ENCODE measurements at places on chromosomes 5 and 9. TPM values are rescaled to one million over a fixed set of nuclear protein-coding genes. Genes with fewer than 3 reads are reported as not detected.
A peak's percentile ranks its signal among the peaks of the same experiment; 100 is the strongest.

DNA sequence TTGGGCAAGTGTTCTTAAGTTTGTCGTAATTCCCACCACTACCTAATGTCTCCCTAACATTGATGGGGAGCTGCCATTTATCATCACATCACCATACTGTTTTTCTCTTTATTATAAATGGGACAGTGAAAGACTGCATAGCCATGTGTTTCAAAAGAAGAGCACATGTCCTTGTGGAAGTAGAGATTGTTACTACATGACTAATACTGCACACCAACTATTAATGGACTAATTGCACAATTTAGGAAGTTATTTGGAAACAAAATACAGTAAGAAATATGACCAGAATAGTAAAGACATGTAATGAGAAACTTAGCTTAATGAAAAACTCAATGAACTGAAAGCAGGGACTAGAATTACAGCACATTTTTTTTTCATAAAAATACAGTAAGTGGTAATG lies 12.0 kb upstream of the ELOVL7 start:
- no peak for DNase-seq

DNA sequence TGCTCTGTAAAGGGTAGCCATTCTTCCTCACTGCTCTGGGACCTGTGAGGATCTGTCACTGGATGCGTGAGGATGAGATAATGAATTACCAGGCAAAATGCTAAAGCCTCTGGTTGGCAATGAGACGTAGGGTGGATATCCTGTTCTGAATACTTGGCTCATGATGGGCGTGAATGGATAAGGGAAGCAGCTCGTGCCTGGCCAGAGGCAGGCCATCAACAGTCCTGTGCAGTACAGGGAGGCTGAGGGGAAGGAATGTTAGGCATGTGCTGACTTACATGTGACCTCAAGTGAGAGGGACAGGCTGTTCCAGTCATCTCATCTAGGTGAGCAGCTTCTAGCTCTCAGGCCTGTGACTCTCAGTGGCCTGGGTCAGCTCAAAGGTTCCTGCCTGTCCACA lies 172.8 kb downstream of the CARTPT start:
- no peak for DNase-seq

- DNase-seq, result no peak
These were observed 14.6 kb downstream of the ANXA6 start for GRCh38 chr5:151142933-151143332.

DNA sequence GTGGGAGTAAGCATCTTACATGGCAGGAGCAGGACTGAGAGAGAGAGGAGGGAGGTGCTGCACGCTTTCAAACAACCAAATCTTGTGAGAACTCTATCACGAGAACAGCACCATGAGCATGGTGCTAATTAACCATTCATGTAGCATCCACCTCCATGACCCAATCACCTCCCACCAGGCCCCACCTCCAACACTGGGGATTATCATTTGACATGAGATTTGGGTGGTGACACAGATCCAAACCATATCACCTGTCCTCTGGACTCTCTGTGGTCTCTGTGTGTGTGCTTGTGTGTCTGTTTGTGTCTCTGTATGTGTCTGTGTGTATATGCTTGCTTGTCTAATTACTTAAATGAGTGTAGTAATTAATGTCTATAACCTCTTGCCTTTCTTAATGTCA lies 31.1 kb downstream of the SEC61B start:
- no peak for DNase-seq

DNA sequence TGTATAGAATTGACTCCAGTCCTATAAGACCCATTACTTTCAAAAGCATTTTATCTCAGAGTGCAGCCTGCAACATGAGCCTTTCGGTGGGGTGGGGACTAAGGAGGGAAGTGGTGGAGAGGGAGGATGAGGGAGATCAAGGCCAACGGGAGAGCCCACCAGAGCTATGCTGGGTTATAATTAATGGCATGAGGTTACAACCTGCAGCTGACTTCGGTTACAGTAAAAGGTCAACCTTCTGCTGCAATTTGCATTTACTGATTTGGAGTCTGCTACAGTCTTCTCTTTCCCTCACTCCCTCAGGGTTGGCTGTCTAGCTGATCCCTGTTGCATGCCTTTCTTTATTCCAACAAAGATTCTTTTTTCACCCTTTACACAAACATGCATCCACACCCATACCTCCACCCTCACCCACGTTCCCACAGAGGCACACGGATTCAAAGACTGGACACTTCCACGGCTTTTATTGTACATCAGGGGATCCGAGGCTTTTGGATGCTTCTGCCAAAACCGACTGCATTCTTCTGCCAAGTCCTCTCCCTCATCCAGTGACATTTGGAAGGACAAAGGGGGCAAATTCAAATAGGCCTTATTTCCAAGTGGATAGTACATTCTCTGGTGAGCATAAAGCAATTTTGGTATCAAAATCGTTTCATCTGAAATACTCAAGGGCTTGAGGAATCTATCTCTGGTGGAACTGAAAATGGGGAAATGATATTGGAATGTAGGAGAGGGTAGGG lies 381.2 kb downstream of the NFIB start:
- DNase-seq, result peak; percentile 24

DNA sequence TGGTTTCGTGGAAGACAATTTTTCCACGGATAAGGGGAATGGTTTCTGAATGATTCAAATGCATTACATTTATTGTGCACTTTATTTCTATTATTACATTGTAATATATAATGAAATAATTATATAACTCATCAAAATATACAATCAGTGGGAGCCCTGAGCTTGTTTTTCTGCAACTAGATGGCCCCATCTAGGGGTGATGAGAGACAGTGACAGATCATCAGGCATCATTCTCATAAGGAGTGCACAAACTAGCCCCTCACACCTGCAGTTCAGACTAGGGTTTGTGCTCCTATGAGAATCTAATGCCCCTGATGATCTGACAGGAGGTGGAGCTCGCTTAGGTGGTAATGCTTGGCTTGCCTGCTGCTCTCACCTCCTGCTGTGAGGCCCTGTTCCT lies 6.4 kb downstream of the ISCA1 start:
- no peak for DNase-seq

GRCh38 chr5:179290681-179291540 lies 54.4 kb downstream of the ADAMTS2 start:
- no peak for DNase-seq

- no peak for DNase-seq
These were observed 10.4 kb downstream of the LRRC8A start for GRCh38 chr9:128892221-128892921.

DNA sequence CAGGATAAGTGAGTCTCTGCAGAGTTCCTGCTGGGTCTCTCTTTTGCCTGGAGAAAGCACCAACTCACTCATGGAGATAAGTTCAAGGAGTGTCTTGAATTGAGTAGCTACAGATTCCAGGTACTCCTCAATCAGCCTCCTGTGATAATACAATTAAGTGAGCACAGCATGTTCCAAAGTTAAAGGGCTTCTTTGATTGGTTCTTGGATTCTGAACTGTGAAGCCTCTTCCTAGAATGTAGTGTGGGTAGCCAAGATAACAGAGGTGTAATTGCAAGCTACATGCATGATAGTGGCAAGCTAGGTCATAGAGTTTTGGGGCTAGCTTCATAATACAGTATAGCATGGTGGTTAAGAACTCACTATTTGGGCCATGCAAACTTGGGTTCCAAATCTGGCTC lies 23.2 kb upstream of the CARNMT1 start:
- DNase-seq, result no peak

GRCh38 chr5:160174780-160175437 lies 54.4 kb upstream of the FABP6 start:
- DNase-seq, result no peak

DNA sequence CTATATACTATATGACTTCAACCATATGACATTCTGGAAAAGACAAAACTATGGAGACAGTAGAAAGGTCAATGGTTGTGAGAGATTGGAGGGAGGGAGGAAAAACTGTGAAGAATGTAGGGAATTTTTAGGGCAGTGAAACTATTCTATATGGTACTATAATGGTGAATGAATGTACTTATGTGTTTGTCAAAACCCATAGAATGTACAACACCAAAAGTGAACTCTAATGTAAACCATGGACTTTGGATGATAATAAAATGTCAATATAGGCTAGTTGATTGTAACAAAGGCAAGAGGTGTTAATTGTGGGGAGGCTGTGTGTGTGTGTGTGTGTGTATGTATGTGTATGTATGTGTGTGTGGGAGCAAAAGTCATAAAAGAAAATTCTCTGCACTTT lies 10.8 kb upstream of the STOM start:
- DNase-seq, result no peak

- DNase-seq, result peak; percentile 19
These were observed 215.1 kb upstream of the RFX3 start for GRCh38 chr9:3740690-3741419.

DNA sequence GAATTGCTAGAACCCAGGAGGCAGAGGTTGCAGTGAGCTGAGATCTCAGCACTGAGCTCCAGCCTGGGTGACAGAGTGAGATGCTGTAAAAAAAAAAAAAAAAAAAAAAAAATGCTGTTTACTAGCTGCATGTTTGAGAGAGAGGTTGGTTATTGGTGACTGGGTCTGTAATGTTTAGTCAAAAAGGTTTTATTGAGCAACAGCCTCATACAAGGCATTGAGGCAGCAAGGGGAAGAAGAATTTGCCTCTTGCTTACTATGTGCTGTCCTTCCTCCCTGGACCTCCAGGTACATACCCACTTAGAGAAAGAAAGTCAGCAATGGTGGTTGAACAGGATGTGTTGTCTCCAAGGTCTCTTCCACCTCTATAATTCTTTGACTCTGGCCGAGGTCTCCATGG lies 140.7 kb upstream of the SPRY4 start:
- no peak for DNase-seq

The PCDHGA12 gene
- polyA plus RNA-seq, result 1.5 TPM

The SCGB3A1 gene
- not detected for polyA plus RNA-seq

The PAEP gene
- 0.42 TPM for polyA plus RNA-seq

The INSL6 gene
- 0.60 TPM for polyA plus RNA-seq

The TLE1 gene
- polyA plus RNA-seq, result 65.4 TPM

The PTBP3 gene
- 107 TPM for polyA plus RNA-seq

The ADGRV1 gene
- 12.5 TPM for polyA plus RNA-seq

The SUB1 gene
- 295 TPM for polyA plus RNA-seq

The CDC20B gene
- 0.62 TPM for polyA plus RNA-seq

Data from left kidney (tissue), 8 donors.